Sciatic nerve (tissue), 2 donors: ENCODE measurements at places on chromosomes 7 and 10. TPM values are rescaled to one million over a fixed set of nuclear protein-coding genes. Genes with fewer than 3 reads are reported as not detected.

DNA sequence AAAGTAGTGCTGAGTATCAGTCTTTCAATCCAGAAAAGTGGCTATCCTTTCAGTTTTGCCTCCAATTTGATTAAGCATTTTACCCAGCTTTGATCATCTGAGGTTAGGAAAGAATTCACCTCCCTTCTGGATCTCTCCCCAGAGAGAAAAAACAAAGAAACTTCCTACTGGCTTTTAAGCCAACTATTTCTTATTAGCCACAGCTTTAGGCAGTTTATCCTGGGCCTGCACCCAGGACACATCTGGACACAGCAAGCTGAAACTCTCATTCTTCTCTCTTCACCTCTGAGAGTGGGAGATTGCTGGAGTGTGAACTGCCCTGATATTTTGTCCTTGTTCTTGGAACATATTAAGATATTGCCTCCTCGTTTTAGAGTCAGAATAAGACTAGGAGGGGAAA lies 43.5 kb upstream of the LSM8 start:
- DNase-seq = no peak

GRCh38 chr7:75635036-75635435 lies 103.7 kb downstream of the HIP1 start:
- no peak for DNase-seq

GRCh38 chr10:9443758-9444157 lies 1389.3 kb downstream of the GATA3 start:
- DNase-seq = no peak

GRCh38 chr10:63204667-63205391 lies 71.7 kb downstream of the NRBF2 start:
- no peak for DNase-seq

DNA sequence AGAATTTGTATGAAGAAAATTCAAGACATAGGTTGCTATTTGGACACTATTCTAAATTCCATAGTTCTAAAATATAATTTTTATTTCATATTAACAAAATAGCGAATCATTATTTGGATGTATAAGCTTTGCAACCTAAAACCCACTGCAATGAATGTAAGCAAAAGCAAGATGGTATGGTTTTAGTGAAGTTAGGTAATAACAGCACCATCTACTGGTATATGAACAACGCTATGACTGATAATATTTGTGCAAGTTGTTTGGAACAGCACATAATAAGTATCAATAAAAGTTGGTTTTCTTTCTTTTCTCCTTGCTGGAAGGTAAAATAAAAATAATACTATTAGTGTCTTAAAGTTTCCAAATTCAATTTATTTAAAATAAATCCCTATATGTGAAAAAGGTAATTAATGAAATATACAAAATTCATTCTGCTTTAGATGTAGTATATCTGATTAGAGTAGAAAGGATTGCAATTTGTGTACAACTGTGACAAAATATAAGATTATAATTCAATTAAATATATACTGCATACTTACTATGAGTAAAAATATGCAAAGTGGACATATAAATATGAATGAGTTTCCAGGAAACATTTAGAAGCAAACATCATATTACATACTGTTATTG lies 79.0 kb upstream of the LSM8 start:
- DNase-seq = no peak

DNA sequence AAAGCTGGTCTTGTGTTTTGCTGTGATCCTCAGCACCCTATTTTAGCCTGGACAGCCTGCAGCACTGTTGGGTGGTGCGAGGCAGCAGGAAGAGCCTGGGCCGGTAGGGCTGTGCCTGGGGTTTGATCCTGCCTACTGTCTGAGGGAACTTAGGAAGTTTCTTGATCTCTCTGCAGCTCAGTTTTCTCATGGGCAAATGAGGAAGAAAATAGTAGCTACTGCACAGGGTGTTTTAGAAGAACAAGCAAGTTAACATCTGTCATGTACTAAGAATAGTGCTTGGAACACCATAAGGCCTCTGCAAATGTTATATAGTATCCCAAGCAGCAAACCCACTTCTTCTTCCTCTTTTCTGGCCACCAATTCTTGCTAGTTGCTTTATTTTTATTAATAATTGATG lies 12.0 kb upstream of the AGR2 start:
- DNase-seq = no peak

DNA sequence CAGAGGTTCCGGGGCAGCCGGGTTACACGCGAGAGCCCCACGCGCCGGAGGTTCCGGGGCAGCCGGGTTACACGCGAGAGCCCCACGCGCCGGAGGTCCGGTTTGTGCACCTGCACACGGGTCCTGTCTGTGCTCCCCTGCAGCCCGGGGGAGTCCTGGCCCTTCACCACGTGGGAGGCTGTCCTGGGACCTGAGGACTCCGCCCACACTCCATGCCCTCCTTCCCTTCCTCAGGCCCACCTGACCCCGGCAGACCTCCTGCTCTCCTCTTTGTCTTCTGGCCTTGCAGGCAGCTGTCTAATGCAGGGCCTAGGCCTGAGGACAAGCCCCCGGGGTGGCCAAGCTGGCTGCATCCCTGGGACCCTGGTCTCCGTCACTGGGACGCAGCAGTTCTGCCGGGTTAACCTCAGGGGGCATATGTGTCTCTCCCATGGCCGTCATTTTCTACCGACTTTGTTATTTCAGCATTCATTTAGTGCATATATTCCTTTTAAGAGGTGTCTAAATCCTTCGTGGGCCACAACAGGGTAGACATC lies 374.6 kb downstream of the DNAJB6 start:
- DNase-seq = no peak

GRCh38 chr10:5949009-5949759 lies 28.2 kb downstream of the IL15RA start:
- DNase-seq = no peak

- no peak for DNase-seq
Observed at GRCh38 chr7:70544016-70544415, 587.9 kb upstream of the GALNT17 start.

GRCh38 chr7:23863209-23863787 lies 153.3 kb downstream of the STK31 start:
- DNase-seq = no peak

DNA sequence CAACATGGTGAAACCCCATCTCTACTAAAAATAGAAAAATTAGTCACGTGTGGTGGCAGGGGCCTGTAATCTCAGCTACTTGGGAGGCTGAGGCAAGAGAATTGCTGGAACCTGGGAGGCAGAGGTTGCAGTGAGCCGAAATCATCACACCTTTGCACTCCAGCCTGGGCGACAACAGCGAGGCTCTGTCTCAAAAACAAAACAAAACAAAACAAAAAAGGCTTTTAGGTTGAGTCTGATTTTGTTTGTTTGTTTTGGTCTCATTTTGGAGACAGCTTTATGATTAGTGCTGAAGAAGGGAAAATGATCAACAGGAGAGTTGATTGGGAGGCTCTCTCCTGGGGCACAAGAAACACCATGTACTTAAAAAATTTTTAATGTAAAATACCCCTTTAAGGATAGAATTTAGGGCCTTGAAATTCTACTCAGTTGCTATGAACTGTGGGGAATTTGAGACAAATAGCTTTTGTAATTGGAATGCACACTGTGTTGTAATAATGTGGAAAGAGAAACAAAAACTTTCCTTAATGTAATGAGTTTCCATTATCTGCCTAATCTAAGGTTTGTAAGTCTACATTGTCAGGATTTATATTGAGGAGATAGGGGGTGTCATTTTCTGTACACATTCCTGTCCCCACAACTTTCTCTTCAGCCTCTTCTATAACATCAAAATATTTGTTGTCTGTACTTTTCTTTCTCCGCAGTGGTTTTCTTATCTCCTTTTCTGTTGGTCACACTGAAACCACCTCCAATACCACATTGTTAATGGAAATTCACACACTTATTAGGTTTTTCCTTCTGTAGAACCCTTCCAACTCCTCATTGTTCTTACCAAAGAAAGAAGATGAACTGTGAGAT lies 41.3 kb downstream of the ARID5B start:
- no peak for DNase-seq

GRCh38 chr10:13993673-13994089 lies 337.0 kb downstream of the FRMD4A start:
- DNase-seq = no peak

DNA sequence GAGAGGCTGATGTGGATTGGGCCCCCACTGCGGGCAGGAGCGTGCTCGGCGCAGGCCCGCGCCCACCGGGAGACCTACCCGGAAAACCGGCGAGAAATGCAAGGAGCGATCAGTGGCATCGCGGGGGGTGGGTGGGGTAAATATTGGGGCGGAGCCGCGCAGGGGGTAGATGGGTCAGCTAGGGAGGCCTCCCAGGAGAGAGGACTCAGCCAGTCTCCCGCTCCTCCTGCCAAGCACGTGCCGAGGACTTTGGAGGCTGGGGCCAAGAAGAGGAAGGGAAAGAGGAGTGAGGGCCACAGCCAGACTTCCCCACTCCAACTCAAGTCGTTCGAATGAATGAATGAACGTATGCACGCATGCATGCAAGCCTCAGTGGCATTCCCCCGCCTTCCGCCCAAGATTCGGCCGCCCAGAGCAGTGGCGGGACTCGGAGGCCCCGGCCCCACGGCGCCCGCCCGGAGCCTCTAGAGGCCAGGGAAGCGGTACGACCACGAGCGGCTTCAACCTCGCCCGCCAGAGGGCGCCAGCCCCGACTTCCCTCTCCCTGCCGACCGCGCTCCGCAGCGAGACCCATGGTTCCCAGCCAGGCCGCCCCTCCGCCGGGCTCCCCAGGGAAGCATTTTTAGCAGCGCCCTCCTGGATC lies 3.6 kb downstream of the NPM3 start:
- DNase-seq = peak; percentile 89

- DNase-seq = no peak
Observed at GRCh38 chr7:42010751-42011150, 226.3 kb downstream of the GLI3 start.

GRCh38 chr7:5708271-5708670 lies 73.2 kb downstream of the RNF216 start:
- no peak for DNase-seq

- DNase-seq = no peak
Observed at GRCh38 chr7:97733276-97734161, 1.6 kb downstream of the TAC1 start.

DNA sequence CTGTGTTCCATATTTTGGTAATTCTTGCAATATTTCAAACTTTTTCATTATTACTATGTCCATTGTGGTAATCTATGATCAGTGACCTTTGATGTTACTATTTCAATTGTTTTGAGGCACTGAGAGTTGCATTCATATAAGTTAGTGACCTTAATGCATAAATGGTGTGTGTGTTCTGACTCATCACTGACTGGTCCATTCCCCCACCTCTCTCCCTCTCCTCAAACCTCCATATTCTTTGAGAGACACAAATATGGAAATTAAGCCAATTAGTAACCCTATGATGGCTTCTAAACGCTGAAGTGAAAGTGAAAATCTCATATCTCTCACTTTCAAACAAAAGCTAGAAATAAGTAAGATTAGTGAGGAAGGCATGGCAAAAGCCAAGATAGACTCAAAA lies 739.6 kb downstream of the CCSER2 start:
- DNase-seq = no peak

GRCh38 chr10:121994429-121994941 lies 5.5 kb downstream of the TACC2 start:
- peak; percentile 62 for DNase-seq

GRCh38 chr10:132326925-132327324 lies 5.1 kb upstream of the LRRC27 start:
- DNase-seq = no peak

GHRHR gene
- total RNA-seq = 1.2 TPM

VPS50 gene
- total RNA-seq = 41.6 TPM

PRRT4 gene
- 4.0 TPM for total RNA-seq

CLDN3 gene
- not detected for total RNA-seq

NEUROD6 gene
- not detected for total RNA-seq

POLR2J gene
- total RNA-seq = 31.6 TPM

DGKI gene
- total RNA-seq = 2.3 TPM

NEURL1 gene
- 0.36 TPM for total RNA-seq

CAMK2B gene
- total RNA-seq = 26.9 TPM

VKORC1L1 gene
- 23.4 TPM for total RNA-seq

MEOX2 gene
- total RNA-seq = 142 TPM

EPHB6 gene
- 15.7 TPM for total RNA-seq
